ENCODE measurements at places on chromosomes 6 and 20.

DNA sequence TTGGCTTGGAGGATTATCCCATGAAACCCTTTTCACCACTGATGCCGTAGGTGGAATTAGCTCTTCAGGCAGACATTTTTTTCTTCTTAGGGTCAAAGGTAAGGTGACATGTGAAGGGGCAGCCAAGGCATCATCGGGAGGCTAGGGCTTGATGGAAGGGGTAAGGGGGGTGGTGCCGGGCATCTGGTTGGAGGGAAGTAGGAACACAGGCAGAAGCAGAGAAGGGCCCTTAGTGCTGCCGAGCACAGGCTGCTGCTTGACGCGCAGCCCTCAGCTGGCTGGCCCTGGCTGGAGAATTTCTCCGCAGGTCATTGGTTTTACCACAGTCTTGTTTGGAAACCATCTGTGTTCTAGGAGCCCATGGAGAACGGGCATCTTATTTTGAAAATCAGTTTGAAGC lies 54.7 kb downstream of the TRAF3IP2 start:
- no peak for DNase-seq

DNA sequence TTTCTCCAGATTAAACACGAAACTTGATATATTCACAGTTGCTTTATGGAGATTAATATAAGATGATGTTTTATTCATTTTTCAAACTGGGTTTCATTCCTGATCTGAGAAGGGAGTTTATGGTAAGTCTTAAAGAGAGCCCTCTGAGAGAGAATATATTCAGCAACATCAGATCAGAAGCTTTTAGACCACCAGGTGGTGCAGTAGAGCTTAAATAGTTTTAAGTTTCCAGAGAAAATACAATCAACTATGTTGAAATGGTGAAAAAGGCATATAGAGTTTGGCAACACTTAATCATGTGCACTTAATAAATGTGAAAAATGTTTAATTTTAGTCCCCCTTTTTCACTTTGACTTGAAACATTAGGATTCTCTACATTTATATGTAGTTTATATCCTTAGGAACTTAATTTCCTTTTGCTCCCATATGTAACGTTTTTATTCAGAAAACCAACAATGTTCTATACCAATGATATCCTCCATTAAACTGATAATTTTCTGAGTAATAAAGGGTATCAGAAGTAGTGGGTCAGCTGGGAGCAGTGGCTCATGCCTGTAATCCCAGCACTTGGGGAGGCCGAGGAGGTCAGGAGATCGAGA lies 86.4 kb upstream of the CLDN20 start:
- peak; percentile 59 for DNase-seq

- no peak for DNase-seq
Observed at GRCh38 chr6:16109659-16110305, 19.1 kb upstream of the MYLIP start.

DNA sequence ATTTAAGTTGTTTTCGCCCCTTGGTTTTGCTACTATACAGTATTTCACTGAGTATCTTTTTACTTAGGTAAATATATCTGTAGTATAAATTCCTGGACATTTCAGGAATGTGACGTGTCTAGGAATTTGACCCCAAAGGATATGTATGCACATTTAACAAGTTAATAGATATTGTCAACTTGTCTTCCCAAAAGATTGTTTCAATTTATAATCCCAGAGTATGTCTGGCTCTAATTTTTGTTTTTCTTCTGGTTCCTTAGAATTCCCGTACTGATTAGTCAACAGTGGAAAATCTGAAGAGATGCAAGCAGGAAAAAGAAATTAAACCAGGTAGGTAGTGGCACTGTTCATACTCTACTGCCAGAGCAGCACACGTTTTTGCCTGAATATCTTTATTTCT lies 7.2 kb downstream of the PKIG start:
- no peak for DNase-seq

DNA sequence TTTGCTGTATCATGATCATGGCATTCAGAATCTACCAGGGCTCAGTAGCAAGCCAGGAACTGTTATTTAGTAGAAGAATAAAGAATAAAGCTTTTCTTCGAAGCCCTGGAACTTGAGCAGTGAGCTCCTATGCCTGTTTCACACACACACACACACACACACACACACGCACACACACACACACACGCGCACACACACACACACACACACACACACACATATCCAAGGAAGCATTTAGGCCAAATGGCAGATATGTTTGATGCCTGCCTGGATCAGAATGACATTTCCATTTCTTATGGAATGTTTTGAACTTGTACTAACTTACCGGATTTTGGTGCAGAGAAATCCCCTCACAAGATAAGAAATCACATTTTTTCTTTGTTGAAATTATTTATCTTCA lies 35.5 kb downstream of the RPP21 start:
- no peak for DNase-seq

DNA sequence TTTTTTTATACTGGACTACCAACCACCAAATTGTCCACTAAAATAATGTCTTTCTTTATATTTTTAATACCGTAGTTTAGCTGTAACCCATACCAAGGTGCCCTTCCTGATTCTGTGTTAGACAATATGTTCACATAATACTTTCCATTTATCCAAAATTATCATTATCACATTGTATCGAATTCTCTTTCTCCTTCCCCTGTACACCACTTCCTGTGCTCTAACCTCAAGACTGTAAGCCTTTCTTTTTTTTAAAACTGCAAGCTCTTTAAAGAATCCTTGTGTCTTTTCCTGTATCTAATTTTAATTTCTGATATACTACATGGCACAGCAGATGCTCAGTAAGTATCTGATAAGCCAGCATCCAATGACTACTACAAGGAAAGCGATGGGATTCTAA lies 917.5 kb downstream of the EYS start:
- no peak for DNase-seq

DNA sequence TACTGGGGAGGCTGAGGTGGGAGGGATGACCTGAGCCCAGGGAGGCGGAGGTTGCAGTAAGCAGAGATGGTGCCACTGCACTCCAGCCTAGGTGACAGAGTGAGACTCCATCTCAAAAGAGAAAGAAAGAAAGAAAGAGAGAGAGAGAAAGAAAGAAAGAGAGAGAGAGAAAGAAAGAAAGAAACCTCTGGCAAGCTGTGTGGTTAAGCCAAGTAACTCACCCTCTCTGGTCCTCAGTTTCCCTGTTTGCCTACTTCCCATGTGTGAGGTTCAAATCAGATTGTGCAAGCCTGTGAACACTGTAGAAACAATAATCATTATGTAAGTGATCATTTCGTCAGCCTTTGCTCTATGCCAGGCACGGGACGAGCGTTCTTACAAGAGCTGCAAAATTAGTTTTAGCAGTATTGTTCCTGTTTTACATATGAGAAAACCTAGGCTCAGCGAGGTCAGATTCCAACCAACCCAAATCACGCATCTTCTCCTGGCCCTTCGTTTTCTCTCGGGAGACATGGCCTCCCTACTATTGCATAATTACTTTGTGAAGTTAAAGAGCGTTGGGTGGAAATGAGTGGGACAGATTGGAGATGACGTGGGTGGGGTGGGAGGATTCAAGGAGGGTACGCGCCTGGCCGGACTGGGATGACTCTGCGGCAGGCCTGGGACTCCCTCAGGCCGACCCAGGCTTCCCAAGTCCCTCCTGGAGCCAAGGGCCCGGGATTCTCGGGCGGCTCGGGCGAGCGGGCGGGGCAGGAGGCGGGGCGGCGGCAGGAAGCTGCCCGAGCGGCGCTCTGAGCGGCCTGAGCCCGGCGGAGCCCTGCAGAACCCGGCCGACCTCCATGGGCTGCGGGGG lies at the start of gene SNX21:
SNX21 (plus strand) TSS at position 770 of the 853 bp plus-strand sequence. CDS start 121 bp downstream, outside the sequence.
- DNase-seq = peak; percentile 82

DNA sequence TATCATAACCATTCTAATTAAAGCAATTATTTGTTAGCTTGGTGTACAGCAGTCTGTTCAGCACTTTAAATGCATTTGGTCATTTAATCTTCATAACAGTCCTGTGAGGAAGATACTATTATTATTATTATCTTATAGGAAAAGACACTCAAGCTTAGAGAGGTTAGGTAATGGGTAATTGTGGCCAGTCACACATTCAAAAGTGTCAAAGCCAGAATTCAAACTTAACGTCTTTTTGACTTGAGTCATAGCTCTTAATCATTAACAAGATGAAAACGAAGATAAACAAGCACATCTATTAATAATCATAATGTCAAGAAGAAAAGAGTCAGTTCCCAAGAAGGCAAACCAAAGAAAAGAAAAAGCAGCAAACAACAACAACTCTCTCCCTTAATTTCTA lies 251.0 kb downstream of the SYNE1 start:
- no peak for DNase-seq

- DNase-seq = no peak
Observed at GRCh38 chr6:133166766-133167165, 74.4 kb upstream of the EYA4 start.
